ENCODE measurements at places on chromosomes 1 and 21.

GRCh38 chr1:203096566-203096965 is 10.8 kb upstream of the MYOG start:
- no peak for DNase-seq

GRCh38 chr1:115356356-115356755 is 18.3 kb upstream of the NGF start:
- no peak for DNase-seq

DNA sequence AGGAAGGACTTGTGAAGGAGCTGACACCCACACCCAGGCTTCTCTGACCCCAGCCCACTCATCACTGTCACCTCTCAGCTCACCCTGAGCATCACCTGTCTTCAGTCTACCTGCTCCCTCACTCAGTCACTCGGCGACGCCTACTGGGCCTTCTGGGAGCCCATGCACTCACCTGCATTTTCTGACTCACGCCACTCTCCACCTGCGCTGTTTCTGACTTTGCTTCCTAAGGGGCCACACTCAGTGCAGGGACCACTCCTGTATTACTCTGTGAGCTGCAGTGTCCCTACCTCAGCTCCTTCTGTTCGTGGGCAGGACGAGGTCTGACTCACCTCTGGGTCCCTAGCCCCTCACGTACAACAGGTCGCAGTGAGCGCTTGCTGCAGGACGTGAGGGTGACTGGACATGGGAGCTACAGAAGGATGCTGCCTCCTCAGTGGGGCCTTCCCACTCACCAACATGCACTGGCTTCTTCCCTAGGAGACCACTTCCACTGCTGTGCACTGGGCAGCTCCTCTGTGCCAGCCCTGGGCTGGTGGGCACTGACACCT is 102.3 kb downstream of the GLIS1 start:
- DNase-seq: no peak

GRCh38 chr1:175168782-175169181 is 23.8 kb downstream of the KIAA0040 start:
- no peak for DNase-seq

DNA sequence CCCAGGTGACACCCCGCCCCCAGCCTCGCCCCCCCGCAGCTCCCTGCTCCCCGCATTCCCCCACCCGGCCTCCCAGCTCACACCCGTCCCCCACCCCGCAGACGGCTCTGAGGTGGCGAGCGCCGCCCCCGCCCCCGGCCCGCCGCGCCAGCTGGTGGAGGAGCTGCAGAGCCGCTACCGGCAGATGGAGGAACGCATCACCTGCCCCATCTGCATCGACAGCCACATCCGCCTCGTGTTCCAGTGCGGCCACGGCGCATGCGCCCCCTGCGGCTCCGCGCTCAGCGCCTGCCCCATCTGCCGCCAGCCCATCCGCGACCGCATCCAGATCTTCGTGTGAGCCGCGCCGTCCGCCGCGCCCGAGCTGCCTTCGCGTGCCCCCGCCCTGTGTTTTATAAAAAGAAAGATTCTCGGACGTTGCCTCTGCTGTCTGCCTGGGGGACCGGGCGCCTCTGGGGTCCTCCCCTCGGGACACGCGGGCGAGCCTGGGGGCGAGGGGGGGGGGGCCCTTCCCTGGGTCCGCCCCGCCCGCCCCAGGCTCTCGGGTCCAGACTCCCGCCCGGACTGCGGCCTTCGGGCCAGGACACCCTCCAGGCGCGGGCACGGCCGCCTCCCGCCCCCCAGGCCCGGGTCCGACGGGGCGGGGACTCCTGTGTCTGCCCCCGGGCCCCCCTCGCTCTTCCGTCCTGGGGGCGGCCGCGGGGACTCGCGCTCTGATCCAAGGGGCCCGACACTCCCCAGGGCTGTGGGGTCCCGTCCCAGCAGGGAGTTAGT is 1.6 kb upstream of the MMP23B start:
- no peak for DNase-seq

DNA sequence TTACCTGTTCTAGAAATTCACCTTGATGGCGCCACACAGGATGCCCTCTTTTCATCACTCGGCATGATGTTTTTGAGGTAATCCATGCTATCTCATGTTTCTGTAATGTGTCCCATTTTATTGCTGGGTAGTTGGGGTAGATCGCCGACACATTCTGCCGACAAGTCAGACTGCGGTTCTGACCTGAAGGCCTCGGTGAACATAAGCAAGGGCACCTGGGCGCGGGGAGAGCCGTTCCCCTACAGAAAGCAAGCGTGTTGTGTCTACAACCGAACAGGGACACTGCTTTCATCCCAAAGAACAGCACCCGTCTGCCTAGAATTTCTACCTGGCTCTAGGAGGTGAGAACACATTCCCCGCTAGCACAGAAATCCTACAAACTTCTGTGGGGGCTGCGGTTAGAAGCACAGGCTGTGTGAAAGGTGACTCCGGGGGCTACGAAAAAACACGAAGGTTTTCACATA is 149.2 kb downstream of the PPIAL4G start:
- no peak for DNase-seq

DNA sequence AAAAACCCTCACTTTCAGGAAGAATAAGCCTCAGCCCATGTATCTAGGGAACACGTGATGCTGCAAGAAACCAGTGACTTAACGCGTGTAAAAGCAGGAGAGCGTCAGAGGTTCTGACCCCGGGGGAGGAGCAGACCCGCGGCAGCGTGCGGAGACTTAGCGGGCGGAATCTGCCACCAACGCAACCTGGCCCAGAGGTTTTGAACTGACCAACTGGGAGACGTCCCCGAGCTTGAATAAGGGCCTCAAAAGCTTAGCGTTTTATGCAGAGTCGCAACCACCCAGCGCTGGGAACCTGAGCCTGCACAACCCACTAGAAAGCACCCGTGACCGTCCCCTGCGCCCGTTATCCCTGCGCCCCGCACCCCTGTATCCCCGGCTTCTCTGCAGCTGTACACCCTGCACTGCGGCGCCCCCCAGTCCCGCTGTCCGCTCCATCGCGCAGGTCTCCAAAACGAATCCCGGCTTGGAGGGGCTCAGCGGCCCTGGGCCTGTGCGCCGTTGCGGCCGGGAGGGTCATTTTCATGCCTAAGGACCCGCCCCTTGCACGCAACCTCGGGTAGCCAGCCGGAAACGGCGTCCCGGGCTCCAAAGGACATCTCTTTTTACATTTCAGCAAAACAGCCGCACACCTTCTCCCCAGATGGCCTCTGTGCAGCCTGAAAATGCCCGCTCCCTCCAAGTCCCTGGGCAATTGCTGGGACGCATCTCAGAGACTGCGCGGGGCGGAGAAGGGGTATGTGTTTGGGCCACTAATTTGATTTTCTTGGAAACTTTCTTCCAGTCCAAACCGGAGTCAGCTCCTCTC is 29.4 kb upstream of the TRIM17 start:
- DNase-seq: no peak

- peak; percentile 75 for DNase-seq
These were observed 130.8 kb downstream of the HMCN1 start for GRCh38 chr1:185864889-185865517.
